Ascending aorta (tissue), 2 donors: ENCODE measurements at places on chromosomes 12 and 14. TPM values are rescaled to one million over a fixed set of nuclear protein-coding genes. Genes with fewer than 3 reads are reported as not detected.

DNA sequence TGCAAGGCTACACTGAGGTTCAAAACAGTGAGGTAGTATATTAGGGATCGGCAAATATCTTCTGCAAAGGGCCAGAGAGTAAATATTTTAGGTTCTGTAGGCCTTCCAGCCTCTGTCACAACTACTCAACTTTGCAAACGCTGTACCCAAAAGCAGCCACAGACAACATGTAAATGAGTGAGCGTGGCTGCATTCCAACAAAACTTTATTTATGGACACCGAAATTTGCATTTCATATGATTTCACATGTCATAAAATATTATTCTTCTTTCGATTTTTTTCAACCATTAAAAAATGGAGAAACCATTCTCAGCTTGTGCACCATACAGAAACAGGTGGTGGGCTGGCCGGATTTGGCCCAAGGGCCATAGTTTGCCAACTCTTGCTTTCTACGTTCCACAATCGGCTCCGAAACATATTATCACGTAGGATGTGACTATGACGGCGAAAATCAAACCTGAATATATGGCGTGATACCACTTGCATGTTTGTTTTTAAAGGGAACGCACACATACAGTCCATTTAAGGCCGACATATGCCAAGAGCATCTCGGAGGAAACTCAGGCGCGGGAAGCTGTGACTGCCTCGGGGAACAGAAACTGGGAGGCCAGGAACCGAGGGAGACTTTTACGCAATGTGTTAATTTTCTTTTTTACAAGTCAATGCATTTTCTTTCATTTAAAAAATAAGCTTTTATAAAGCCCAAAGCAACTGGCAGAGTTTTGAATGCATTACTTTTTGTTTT is 7.1 kb downstream of the NCOR2 start:
- no peak for DNase-seq

- peak; percentile 92 for DNase-seq
Observed at GRCh38 chr12:106303202-106303820, 778 bp downstream of the TCP11L2 start.

DNA sequence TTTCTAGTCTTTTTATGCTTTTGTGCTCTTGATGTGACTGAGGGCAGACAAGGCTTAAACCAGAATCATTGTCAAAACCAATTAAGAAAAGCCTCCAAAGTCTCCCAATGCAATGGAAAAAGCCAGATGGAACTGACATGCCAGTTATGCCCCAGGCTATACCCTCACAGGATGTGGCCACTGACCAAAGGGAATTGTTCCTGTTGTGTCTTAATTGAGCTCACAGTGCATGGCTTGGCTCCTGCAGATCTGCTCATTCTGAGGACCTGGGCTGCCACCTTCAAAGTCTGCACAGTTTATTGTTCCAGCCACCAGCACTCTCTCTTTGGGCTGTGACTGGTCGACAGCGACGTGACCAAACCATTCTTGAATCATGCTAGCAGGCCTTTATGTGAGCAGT is 17.1 kb upstream of the BICD1 start:
- no peak for DNase-seq

DNA sequence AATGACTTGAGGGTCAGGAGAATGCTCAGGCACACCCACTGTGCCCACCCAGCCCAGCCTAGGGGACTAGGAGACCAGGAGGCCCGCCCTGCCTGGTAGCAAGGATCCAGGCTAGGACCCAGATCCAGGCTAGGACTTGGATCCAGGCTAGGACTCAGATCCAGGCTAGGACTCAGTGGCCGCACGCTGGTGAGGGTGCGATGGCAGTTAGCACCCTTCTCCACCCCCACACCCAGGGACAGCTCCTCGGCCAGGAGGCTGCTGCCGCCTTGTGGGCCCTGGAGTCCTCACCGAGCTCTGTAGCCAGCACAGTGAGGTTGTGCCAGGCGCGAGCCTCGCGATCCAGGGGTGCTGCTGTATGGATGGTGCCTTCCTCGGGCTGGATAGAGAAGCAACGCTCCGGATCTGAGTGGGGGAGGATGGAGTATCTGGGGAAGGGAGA is 5.1 kb downstream of the CDH24 start:
- DNase-seq: no peak

DNA sequence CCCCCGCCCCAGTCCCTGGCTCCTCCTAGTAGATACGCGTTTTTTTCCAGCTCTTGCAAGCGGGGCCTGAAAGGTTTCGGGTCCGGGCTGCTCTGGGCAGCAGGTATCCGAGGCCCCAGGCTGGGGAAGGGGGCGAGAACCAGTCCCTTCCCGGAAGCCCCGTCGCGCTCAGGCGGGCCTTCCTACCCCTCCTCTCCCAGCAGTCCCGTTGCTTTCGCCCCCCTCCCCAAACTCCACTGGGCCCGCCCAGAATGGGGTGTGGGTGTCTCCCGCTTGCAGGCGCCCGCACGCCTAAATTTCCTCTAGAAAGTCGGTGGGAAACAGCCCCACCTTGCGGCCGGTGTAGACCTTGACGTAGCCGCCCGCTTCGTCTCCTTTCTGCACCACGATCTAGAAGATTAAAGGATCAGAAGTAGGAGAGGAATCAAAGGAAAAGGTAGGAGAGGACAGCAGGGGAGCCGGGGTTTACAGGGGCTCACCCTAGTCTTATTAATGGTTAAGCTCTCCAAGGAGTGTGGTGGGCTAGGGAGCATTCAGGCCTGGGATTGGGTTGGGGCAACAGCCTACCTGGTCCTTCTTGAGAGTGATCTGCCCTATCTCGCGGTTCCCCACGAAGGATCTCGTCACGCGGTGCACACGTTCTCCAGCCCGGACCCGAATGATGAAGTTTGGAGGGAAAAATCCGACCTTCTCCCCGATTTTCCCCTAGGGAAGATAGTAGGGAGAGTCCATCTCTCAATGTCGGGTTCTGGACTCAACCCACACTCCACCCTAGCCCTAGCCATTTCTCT is 7.3 kb downstream of the STAC3 start:
- DNase-seq: peak; percentile 86

DNA sequence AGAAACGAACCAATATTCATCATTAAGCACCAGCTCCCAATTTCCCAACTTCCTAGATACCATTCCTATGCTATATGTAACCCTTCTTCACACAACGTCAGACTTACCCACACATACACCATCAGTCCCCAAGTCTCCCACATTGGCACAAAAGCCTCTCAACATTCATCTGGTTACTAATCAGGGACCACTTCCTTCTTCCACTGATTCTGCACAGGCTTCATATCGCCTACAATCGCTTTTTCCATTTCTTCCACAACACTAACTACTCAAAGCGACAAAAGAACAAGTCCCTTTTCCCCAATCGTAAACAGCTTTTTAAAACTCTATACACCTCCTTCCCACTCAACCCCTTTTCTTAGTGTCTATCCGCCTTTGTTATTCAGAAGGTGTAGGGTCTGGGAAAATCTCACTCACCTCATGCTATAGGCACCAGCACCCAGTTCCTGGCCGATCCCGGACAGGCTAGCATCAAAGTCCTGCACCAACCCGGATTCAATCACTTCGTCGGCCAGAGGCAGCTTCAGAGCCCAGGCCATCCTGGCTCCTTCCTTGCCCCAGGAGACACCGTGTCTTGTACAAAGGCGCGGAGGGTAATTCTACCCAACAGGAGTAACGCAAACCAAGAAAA is 936 bp downstream of the TFCP2 start:
- DNase-seq: no peak

Gene TOMM20L
- not detected for total RNA-seq

Gene ENDOU
- not detected for total RNA-seq
